Right forelimb (tissue), 1 donor: ENCODE measurements at places on chromosomes 12 and 14.

- no peak for DNase-seq
Observed at GRCh38 chr14:34926552-34926951, 51.4 kb upstream of the BAZ1A start.

- peak; percentile 63 for DNase-seq
Observed at GRCh38 chr12:111409780-111410430, 4.2 kb downstream of the SH2B3 start.

- no peak for DNase-seq
Observed at GRCh38 chr12:106074706-106075392, 63.9 kb downstream of the NUAK1 start.

- no peak for DNase-seq
Observed at GRCh38 chr14:74921987-74922751, 891 bp downstream of the RPS6KL1 start.

DNA sequence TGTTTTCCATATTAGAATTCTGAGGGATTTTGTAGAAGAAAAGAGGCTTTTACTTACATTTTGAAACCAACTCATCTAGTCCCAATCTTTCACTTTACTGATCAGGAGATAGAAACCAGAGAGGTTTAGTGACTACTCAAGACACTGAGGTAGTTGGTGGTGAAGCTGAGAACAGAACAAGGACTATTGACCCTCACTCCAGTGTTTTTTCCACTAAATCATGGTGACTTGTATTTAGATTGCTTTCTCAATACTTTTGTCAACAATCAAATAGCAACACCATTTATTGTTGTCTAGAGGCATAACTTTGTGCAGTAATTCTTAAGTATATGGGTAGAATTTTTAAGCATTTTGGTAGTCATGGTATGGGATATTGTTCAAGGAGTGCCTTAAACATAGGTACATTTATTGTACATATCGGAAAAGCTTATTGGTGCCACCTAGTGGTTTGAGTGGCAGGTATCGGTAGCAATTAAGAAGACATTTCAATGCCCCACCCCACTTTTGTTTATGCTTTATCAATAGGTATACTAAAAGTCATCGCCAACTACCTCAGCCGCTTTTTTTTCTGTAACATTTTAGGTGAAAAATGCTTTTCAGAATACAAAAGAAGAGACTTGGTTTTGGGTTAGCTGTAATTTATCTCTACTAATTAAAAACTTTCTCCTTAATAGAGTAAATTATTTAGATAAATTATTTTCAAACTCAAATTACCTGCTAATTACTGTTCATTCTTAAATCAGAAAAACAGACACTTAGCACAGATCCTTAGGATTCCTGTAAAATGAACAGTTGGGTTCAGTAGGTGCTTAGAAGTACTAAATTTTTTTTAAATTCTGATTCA lies 47.3 kb upstream of the PAWR start:
- no peak for DNase-seq

DNA sequence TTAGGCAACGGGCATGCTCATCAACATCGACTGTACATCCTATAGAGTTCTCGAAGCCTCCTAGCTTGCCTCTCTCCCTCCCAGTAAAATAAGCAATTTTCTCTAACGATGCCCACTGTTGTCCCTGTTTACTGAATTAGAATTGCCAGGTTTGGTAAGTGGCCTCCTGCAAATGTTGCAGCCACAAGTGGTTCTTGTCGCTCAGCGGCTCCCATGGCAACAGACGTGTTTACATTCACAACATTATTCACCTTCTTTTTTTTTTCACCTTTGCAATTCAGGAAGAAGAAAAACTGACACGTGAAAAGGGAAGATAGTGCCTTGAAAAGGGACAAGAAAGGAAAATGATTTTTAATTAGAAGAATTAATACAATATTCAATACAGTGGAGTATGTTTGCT lies 100.9 kb upstream of the PKP2 start:
- DNase-seq: no peak

- no peak for DNase-seq
Observed at GRCh38 chr12:74334780-74335179, 202.9 kb upstream of the ATXN7L3B start.

- no peak for DNase-seq
Observed at GRCh38 chr12:59075968-59076490, 155.7 kb upstream of the LRIG3 start.

- no peak for DNase-seq
Observed at GRCh38 chr12:132422040-132422380, 67.9 kb upstream of the FBRSL1 start.

- no peak for DNase-seq
Observed at GRCh38 chr12:80422550-80422949, 21.5 kb upstream of the PTPRQ start.

DNA sequence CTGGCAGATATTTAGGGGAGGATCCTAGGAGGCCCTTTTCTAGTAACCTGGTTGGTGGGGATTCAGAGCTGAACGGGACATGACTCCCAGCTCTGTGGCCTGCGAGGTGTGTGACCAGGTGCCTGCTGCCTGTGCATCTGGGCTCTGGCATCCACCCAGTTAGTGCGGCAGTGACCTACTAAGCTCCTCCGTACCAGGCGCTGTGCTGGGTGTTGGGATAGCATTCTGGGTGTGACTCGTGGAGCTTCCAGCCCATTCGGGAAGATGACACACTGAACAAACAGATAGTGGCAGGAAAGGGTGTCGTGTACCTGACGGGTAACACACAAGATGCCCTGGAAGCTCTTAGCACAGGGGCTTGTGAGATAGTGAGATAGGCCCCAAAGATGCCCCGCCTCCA lies 80.9 kb downstream of the ACACB start:
- DNase-seq: no peak

DNA sequence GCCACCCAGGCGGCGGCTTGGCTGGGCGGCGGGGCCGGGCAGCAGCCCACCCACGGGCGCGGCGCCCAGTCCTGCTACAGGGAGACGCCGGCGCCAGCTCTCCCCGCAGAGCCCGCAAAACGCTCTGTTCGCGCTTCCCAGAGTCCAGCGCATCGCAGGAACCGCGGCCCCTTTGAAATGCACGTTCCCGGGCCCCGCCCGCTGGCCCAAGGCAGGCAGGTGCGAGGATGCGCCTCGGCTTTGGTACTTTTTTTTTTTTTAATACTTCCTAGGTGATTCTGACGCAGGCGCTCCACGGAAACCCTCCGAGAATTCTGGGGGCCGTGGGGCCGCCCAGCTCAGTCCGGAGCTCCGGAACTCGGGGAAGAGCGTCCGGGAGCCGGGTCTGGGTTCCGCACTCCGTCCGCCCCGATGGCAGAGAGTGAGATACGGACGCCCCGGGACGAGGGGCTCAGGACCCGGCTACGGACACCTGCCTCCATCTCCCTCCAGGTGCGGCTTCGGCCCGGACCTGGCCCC lies 483 bp downstream of the POC1B start:
- DNase-seq: no peak

GRCh38 chr12:45575823-45576475 lies 153.6 kb upstream of the ARID2 start:
- DNase-seq: no peak

GRCh38 chr14:44653641-44654040 lies 146.6 kb upstream of the FSCB start:
- DNase-seq: no peak

DNA sequence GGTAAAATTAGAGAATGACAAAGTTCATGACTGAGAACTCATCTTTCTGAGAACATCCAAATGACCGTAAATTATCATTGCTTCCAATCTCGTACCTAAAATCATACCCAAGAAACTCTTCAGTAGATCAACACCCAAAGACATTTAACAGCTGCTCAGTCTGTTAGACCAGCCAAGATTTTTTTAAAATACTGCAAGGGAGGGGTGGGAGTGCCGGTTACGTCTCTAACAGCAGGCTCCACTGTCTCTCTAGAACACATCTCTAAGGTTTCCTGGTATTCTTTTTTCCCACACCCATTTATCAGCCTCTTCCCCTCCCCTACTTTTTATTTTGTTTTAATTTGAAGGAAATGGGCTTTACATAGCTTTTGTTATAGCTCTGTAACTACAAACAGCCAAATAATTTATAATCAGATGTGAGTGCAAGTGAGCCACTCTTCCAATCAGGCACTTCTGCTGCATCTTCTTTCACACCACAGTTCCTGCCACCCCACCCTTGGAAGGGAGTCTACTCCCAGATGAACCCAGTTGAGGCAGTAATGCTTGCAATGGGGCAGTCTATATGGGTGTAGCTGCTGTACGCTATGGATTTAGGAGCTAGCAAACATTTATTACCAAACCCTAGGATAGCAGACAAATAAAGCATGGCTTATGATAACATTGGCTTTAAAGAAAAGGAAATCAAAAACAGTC lies 21.9 kb downstream of the PTPRB start:
- no peak for DNase-seq

GRCh38 chr14:103112400-103113243 lies 10.6 kb upstream of the TNFAIP2 start:
- no peak for DNase-seq

GRCh38 chr14:94372021-94372605 lies 16.3 kb downstream of the SERPINA1 start:
- peak; percentile 21 for DNase-seq

DNA sequence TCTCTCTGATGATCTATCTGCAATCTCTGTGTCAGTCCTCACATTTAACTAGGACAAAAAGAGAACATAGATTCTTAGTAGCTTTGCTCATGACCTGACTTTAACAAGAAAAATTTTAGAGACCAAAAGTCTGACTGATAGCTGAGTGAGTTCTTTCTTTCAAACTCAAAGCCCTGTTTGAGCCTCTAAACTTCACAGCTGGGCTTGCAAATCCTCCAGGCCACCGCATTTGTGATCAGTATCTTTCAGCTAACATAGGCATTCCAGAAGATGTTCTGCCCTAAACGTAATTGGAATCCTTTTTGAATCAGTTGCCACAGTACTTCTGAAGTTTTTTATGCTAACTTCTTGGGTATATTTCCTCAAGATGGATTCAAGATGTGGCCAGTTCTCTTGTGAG lies 459.0 kb downstream of the DPF3 start:
- no peak for DNase-seq

DNA sequence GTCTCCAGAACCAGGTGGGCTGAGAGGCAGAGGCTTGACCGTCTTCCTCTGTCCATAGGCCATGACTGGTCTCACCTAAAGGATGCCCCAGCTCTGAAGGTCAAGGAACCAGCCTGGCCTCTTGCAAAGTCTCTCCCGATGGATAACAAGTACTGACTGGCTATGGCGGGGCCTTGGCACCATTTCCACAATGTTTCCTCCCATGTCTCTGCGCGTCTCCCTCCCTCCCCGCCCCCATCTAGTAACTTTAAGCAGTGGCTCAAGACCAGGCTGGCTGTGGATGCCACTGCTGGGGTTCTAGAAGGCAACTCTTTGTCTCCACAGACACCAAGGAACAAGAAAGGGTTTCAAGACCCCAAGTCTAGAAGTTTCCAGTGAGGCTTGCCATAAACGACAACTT lies 275.5 kb downstream of the DPF3 start:
- DNase-seq: no peak

- no peak for DNase-seq
Observed at GRCh38 chr12:561908-562593, 101.2 kb downstream of the NINJ2 start.

- no peak for DNase-seq
Observed at GRCh38 chr14:99717682-99718013, 33.5 kb downstream of the CYP46A1 start.

- no peak for DNase-seq
Observed at GRCh38 chr12:10740182-10740581, 17.1 kb upstream of the YBX3 start.

DNA sequence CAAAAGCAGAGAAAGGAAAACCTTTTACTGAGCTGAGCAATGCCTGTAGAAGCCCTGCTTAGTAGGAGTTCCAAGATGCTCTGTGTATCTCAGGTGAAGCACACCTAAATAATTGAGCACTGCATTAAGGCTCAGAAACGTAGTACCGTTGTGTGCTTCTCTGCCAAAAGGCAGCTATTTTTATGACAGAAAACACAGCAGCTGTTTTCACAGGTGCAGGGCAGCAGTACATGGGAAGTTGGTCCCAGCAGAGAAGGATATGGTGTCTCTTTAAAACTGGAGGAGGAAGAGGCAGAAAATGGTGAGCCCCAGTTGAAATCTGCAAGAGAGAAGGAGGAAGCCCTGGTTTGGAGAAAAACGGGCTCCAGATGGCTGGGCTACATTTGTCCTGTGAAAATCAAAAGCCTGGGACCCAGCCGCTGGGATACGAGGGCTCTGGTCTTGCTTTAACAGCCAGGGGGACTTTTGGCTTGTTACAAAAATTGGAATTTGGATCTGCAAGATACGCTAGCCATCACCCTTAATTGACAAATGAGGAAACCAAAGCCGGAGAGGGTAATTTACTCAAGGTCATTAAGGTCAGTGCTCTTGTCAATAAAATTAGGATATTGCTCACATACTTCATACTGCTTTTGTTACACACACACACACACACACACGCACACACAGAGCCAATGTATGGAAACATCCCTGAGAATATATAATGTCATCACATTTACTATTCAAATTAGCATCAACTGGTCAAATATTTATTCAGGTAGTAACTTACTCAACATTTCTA lies 27.3 kb downstream of the SPRING1 start:
- no peak for DNase-seq

- DNase-seq: no peak
Observed at GRCh38 chr12:48682927-48683326, 889 bp upstream of the KANSL2 start.

- peak; percentile 70 for DNase-seq
Observed at GRCh38 chr12:65170209-65170881, 962 bp downstream of the LEMD3 start.

GRCh38 chr12:31710021-31710818 lies 18.6 kb downstream of the AMN1 start:
- no peak for DNase-seq

DNA sequence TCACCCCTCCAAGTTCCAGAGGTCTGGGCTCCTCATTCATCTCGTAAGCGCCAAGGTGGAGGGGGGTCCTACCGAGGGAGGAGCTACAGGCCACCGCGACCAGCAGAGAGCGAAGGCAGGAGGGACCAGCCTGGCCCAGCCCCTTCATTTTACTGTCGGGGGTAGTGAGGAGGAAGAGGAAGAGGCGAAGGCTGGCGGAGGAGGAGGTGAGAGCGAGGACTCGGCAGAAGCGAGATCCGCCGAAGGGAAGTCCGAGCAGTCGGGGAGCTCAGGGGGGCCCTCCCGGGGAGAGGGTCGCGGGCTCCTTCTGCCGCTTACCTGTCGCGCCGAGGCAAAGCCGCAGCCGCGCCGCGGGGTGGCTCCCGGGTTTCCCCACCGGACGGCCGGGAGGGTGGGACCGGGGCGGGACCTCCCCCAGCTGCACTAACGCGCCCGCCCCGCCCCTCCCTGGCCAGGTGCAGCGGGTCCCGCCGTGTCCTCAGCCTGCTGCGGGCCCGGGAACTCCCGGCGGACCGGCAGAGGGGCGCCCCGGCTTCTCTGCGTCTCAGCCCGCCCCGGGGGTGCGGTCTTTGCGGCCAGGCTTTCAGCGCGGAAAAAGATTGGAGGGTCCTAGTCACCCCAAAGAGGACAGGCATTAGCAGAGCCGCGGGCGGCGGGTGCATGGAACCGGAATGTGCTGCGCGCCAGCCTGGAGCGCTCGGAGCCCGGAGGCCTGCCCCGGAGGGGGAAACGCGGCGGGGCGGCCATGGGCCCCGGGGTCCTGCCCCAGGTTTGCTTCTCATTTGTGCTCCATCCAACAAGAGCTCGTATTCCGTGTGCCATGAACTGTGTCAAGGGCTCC lies at the start of gene GALNT6:
TSS of gene GALNT6 (minus strand) at position 124 of the 841 bp plus-strand sequence. CDS start 11,625 bp downstream, outside the sequence.
- no peak for DNase-seq
